ENCODE measurements at places on chromosomes 13 and 19.

DNA sequence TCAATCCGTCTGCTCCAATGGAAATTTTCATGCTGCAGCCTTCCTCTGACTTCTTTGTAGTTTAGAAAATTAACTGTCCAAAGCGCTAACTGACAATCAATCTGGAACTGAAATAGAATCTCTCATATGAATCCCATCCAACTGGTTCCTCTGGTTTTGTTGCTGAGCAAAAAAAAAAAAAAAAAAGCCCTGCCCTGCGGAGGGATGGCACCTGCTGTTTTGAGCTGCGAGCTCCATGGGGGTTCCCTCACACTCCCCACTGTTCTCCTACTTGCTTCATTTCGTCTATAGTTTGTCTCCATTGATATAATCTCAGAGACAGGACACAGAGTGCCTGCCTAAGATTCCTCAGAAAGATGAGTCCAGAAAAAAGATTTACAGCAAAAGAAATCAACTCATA is 33.4 kb downstream of the FAAP24 start:
- DNase-seq = no peak

DNA sequence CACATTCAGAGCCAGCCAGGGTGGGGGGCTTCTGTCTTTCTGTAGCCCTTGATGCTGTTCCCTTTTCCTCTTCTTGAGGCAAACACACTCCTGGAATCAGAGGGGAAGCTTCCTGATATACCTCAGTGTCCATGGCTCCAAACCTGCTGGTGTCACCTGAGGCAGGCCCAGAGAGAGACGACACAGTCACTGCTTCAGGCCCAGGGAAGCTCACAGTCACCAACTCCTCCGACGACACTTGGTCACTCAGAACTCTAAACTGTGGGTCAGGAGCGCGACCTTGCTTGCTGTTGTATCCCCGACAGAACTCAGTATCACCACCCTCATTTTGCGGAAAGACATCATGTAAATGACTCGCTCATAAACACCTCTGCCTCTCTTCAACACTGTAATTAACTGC is 1.1 kb downstream of the ATP13A1 start:
- DNase-seq = no peak

GRCh38 chr13:110801044-110801443 is 87.5 kb downstream of the ING1 start:
- peak; percentile 4 for DNase-seq

DNA sequence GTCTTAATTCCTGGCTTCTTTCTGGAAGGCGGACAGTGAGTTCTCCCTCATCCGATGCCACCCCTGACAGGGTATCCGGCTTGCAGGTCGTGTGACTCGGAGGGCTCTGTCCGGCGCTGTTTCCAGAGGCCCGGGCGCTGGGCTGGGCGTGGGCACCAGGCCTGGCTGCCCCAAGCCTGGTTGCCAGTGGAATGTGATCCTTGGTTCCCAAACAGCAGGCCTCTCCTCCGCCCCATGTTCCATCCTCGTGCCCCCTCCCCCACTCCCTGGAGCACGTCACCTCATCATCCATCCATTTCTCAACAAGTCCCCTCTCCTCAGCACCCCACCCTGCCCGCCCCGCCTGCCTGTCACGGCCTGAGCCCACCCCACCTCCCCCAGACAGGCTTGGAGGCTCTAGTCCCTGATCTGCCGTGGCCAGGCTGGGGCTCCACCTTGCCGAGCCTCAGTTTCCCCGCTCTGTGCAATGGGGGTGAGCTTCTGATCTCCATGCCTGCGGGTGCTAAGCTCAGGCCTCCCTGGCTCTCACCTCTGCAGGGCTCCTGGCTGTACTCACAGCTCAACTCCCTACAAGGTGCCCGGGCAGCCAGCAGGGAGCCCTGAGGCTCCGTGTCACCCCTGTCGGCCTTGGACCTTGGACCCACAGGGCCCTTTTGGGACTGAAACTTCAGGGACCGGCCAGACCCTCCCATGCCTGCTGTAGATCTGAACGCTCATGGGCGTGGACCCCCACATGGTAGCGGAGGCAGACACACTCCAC is 2.3 kb downstream of the TBXA2R start:
- no peak for DNase-seq

GRCh38 chr19:56189785-56190184 is 7.8 kb downstream of the ZSCAN5B start:
- no peak for DNase-seq

DNA sequence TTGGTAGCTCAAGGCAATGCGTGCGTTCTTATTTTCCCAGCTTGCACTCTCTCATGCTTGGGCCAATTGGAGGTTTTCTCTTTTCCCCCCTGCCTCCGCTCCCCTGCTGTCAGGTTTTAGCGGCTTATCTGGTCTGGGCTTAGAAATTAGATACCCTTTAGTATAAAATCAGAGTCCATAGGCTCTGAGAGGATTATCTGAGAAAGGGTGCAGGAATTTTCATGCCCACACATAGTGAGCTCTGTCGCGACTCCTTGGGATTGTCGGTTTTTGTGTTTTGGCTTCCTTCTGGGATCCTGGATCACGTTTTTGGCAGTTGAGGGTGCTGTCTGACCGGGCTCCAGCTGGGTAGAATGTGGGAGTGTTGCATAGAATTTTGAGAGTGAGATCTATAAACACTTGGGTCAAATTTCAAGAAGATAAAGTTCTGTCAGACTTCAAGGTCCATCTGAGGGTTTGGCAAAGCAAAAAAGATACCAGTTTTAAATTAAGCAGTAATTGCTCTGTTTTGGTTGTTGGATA is 12.4 kb downstream of the CHAF1A start:
- no peak for DNase-seq

GRCh38 chr13:39451301-39451700 is 151.7 kb downstream of the LHFPL6 start:
- DNase-seq = no peak

GRCh38 chr13:106906426-106906996 is 338.6 kb upstream of the ARGLU1 start:
- no peak for DNase-seq

DNA sequence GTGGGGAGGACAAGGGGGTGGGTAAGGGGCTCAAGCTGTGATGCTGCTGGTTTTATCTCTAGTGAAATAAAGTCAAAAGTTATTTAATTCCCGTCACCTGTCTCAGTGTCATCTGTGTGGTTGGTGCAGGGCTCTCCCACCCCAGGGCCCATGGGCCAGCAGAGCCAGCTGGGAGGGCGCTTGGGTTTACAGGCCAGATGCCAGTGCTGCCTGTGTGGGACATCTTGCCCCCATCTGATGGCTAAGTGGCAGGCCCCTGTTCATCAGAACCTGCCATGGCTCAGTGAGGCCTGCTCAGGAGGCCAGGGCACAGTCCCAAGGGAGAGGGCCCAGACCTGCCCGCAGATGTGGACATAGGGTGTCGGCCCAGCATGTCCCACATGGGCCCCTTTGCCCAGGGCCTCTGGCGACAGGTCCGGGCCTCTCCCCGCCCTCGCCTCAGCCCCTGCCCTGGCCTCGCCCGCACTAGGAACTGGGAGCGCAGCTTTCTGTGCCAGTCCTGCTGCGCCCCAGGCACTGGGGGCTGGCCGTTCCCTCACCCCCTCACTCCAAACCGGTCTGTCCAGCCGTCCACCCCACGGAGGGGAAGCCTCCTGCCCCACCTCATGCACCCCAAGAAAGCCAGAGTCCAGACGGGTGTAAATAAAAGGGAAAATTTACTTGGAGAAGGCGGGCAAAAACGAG is 5.3 kb downstream of the ZNF296 start:
- DNase-seq = no peak

DNA sequence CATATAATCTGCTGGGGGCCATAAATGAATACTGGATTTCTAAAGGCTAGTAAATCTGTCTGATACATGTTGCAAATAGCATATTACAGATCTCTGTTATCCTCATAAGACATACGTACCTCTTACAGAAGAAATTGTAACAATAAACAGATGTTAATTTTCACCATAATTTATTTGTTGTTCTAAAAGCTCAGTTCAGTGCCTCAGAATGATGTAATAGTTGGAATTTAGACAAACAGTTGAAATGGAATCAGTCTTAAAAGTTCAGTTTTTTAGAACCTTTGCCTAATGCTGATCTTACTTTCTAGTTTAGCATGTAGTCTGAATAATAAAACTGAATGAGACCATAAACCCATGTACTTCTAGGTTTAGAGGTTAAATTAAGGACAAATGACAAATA is 43.1 kb downstream of the B3GLCT start:
- DNase-seq = no peak

GRCh38 chr13:113152691-113152983 is 5.8 kb upstream of the PROZ start:
- no peak for DNase-seq

GRCh38 chr19:16205205-16206045 is 7.7 kb downstream of the AP1M1 start:
- DNase-seq = peak; percentile 28

DNA sequence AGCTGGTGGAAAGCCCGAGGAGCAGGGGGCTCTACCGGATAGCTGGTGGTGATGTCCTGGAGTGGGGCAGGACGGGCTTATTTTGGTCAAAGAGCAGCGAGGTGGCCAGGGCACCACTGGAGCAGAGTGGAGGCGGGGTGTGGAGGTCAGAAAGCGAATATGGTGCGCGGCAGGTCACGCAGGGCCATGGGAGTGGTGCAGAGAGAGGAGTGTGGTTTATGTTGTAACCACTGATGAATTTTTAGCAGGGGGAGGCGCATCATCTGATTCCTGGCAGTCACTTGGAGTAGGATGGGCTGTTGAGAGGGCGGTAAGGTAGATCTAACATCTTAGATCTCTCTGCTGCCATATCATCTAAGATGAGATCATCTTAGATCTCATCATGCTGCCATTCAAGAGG is 1.4 kb upstream of the ZNF414 start:
- DNase-seq = no peak

DNA sequence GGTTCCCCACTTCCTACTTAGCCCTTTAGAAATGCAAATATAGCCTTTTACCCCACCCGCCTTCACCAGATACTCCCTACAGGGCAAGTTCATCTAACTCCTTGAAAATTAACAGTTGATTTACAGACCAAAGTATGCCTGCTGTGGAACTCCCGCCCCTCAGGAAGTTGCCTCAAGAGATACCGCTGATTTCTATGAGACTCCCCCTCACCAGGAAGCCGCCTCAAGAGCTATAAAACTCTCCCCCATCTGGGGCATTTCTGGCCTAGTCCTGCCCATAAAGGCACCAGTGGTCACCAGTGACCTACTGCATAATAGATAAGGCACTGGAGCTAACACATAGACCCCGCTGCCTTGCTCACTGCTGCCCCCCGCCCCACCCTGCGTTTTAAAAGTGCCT is 201.7 kb upstream of the UBL3 start:
- no peak for DNase-seq

DNA sequence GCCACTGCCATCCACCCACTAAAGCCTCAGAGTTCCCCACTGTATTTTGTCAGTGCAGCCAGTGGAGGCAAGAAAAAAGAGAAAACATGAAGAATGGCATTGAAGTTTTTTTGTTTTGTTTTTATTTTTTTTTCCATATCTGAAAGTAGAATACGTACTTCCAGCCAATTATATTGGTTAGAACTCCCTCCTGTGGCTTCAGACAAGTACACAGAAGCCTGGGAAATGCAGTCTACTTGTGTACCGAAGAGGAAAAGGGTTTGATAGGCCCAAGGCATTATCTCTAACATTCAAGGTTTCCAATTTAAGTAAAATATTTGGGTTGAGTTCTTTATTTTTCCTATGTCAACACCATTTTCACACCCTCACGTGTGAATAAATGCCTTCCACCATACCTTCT is 696.2 kb upstream of the GPC6 start:
- DNase-seq = no peak

All from CD8-positive, alpha-beta memory T cell (primary cell).